ENCODE measurements at places on chromosomes 5 and 9. TPM values are rescaled to one million over a fixed set of nuclear protein-coding genes. Genes with fewer than 3 reads are reported as not detected.
A peak's percentile ranks its signal among the peaks of the same experiment; 100 is the strongest.

- no peak for DNase-seq
Measured at GRCh38 chr5:94217216-94217615, 401.2 kb downstream of the KIAA0825 start.

Gene CAVIN4
- total RNA-seq: 0.19 TPM

DNA sequence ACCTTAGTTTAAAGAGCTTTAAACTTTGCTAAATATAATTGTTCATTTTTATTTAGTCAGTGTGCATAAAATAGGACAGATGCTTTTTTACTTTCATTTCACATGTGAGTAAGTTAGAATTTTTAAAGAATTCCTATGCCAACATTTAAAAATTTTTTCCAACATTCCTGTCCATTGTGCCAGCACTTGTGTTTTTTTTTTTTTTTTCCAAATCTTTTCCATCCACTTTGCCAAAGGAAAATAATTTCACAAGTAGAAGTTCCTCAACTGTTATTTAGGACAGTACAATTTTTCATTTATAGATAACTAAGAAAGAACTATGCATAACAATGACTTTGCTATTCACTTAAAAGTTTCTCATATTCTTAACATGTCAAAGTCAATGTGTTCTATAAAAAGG is 189.5 kb downstream of the ADAMTS6 start:
- DNase-seq: no peak

Gene CNTFR
- total RNA-seq: not detected

- DNase-seq: no peak
Measured at GRCh38 chr9:15253786-15254185, 53.2 kb downstream of the TTC39B start.

DNA sequence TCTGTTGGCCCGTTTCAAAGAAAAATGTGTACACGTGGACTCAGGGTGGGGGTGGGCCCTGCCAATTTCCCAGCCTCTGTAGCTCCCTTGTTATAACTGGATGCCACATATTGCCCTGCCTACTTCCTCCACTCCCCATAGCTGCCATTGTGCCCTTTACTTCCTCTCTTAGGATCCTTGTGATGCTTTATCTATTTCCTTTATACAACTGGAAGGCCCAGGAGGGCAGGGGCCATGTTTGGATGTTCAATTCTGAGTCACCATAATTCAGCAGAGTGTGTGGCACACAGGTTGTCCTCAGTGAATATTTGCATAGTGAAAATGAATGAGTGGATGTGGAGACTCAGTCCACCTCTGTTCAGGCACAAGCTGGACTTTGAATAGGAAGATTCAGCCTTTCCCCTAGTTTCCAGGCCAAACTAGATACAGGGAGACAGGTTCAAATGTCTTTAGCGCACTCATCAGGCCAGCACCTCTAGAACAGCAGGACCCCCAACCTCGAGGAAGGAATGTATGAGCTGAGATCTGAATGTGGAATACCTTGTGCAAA is 10.6 kb upstream of the FEM1C start:
- no peak for DNase-seq

GRCh38 chr5:179245031-179245430 is 100.2 kb downstream of the ADAMTS2 start:
- DNase-seq: no peak

DNA sequence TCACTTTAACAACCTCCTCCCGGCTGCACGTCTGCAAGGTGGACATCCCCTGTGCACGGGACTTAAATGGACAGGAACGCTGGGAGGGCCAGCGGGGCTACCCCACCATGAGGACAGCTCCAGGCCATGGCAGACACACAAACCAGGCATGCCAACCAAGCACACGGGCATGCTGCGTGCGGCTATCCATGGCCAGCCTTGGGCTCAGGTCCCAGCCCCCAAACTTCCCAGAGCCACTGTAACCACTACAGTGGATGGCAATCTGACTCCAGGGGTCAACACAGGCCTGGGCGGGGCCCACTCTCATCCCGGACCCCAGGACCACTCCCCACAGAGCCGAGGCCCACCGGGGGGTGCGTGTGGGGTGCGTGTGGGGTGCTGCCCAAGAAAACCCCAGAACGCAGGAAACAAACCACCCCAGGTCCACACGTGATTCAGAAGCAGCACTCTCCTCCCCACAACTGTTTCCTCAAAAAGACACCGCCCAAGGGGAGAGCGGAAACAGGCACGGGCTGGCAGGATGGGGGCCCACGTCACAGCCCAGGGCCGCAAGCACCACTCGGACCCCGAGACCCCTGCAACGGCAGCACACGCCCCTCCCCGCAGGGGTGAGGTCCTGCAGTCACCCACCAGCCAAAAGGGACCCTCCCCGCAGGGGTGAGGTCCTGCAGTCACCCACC is 7.4 kb downstream of the SLC12A7 start:
- no peak for DNase-seq

DNA sequence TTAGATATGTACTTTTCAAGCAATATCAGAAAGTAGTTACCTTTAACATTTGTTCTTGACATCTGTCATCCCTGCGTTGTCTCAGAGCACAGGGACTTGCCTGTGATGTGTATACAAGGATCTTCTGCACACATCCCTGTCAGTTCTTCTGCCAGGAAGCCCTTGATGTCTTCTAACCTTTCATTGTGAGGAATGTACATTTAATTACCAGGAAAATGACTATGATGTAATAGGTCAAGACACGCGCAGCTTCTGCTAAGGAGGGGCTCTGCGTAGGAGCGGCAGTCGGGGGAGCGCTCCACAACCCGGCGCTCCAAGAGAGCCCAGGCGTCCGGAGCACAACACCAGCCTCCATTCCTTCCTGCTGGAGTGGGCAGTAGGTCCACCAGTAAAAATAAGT is 119.7 kb downstream of the IRX2 start:
- DNase-seq: no peak

DNA sequence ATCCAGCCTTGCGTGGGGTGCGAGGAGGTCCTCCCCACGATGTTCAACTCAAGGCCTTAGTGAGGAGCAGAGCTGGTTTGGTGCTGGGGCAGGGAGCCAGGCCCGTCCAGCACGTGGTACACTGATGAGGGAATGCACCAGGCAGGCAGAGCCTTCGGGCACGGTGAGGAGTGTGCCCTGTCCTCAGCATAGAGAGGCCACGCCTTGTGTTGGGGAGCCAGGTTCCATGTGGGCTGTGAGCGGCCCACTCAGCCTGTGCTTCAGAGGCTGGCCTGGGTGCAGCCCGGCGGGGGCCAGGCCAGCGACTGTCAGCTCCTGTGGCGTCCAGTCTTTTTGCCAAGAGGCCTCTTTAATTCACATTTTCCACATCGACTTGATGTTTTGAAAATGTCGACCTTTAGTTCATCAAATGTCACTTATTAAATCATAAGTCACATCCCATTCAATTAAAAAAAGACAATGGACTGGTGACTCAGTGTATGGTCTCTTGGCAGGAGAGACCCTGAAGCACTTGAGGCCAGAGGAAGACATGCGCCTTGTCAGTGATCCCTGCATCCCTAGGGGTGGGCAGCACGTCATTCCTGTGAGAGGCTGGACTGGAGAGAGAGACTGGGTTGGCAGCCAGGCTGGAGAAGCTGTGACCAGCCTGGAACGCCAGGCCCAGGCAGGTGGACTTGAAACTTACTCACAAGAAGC is 21.7 kb downstream of the ERGIC1 start:
- DNase-seq: no peak

Gene FOXB2
- not detected for total RNA-seq

DNA sequence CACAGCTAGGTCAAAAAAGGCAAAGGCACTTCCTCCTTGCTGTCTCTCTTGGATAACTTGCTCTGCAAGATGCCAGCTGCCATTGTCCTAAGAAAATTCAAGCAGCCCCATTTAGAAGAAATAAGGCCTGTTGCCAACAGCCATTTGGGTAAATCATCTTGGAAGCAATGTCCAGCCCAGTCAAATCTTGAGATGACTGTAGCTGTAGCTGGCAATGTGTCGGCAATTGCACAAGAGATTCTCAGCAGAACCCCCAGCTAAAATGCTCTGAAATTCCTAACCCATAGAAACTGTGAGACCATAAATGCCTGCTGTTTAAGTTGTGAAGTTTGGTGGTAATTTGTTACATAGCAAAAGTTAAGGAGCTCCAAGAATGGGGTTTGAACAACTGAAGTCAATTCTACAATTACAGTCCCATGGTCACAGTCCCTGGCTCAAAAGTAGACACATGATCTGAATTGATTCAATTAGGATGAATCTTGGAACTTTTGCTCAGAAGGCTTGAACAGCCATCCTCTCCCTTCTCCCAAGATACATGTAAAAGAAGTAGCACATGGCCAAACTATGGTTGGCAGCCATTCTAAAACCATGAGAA is 151.1 kb downstream of the MPDZ start:
- DNase-seq: no peak

Gene PCDHGB2
- total RNA-seq: 0.34 TPM

- no peak for DNase-seq
Measured at GRCh38 chr9:112193572-112194288, 18.6 kb upstream of the SUSD1 start.

DNA sequence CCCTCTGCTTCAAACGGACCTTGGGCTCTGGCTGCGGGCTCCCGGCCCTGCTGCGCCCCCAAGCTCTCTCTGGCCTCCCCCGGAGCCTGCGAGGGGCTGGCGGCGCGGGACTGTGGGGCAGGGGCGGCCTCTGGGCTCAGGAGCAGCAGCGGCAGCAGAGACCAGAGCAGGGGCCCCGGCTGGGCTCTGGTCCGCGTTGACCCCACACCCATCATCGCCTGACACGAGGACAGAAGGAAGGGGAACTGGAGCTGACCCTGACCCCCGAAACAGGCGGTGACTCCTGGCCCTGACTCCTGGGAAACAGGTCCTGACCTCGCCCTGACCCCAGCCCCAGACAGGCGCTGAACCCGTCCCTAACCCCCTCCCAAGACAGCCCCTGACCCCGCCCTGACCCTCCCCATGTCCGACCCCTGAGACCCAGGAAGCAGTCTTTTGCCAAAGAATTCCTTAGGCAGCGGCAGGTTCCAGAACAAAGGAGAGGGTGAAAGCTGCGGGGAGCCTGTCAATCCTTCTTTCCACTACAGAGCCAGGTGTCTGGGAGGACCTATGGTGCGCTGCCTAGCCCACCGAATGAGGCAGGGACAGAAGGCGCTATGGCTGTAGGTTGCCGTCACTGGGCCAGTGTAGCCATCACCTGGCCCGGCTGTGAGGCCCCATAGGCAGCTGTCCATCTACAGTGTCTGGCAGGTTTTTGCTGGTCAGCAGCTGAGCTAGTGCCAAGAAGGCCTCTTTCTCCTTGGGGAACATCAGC is 74.7 kb upstream of the SPTLC1 start:
- DNase-seq: no peak

DNA sequence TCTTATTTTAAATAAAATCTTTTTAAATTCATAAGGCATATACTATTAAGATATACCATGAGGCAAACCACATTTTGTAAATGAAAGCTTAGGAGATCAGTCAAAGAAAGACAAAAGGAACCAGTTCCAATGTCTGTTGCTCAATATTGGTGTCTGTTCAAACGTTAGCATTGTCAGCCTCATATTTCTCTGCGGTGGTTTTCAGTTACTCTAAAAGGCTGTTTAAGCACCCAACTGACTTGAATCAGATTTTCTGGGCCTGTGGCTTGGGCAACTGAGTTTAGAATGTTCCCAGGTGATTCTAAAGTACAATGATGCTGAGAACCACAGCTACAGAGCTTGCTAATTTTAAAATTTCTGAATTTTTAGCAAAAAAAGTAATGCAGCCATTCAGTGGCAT is 166.3 kb upstream of the KIF2A start:
- no peak for DNase-seq

DNA sequence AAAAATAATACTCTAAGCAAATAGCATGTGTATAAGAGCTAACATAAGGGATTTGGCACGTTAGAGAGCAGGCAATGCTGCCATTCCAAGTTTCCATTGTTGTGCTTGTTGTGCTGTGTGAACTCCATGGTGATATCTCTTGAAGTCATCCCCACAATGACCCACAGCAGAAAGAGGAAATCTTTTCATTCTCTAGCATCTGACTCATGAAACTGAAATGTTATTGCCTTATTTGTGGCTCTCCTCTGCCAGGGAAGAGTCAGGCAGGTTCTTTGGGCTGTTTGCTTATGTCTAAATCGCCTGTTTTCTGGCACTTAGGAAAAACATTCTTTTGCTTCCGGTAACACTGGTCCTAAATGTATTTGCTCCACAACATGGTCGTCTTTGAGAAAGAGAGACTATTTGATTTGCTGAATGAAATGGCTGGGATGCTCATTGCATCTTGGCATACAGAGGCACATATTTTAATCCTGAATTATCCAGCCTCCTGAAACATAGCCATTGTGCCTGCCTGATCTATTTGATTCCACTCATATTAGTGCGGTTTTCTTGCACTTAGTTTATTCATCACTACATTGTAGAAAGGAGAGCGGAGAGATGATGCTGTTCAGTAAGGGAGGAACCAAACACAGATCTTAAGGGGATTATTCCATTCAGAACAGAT is 188.8 kb downstream of the CSNK1G3 start:
- no peak for DNase-seq

Gene ZFP2
- 0.58 TPM for total RNA-seq

- DNase-seq: no peak
Measured at GRCh38 chr9:237141-237857, 22.6 kb downstream of the DOCK8 start.

- DNase-seq: no peak
Measured at GRCh38 chr5:10543585-10544040, 20.3 kb upstream of the ANKRD33B start.

Gene WDR70
- total RNA-seq: 39.0 TPM

DNA sequence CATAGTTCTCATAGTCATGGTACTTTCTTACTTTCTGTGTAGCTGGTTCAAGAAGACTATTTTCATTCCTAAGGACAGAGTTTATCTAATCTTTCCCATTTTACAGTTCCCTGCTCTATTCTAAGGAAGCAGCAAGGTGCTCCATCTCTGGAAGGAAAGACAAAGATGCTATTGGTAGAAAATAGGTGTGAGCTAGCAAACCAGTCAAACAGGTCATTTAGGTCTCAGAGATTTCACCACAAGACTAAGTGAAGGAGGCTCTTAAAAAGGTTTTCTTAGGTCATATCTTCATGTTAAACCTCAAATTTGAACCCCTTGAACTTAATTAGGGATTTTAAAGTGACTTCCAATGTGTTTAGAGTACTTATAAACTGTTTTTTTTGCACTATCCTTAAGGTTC is 62.6 kb downstream of the ADAMTSL1 start:
- no peak for DNase-seq

DNA sequence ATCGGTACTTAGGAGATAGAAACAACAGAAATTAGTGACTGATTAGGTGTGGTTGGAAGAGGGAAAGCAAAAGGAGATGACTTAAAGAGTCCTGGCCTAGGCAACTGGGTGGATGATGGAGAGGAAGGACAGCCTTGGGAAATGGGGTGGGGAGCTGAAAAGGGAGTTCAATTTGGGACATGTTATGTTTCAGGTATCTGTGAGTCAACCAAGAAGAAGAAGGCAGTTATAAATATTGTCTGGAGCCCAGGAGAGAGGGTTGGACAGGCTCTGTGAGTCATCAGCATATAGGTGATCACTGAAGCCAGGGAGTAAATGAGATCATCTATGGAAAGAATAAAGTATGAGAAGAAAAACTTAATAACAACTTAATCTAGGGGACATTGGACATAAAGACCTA is 357.7 kb downstream of the NPR3 start:
- DNase-seq: no peak

GRCh38 chr9:109467936-109468335 is 30.2 kb downstream of the PTPN3 start:
- DNase-seq: peak; percentile 9
